ENCODE measurements at places on chromosomes 12 and 14.

GRCh38 chr12:74043343-74043742 lies 494.3 kb upstream of the ATXN7L3B start:
- no peak for DNase-seq

GRCh38 chr14:23041729-23042128 lies 283 bp upstream of the PSMB11 start:
- no peak for DNase-seq

DNA sequence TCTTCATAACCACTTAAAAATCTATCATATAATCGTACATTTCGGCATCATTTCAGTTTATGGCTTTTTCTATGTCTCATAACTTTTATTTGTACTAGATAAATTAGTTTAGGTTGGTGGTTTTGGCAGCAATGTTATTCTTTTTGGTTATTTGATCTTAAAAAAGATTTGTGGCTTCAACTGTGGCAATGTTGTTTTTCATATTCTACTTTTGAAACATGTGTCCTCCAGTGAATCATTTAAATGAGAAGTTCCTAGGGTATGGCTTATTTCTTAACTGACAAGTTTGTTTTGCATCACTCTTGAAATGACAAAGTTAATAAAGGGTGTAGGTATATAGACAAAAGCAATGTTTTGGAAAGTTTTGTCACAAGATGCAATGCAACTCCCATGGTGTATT lies 11.1 kb upstream of the KITLG start:
- no peak for DNase-seq

DNA sequence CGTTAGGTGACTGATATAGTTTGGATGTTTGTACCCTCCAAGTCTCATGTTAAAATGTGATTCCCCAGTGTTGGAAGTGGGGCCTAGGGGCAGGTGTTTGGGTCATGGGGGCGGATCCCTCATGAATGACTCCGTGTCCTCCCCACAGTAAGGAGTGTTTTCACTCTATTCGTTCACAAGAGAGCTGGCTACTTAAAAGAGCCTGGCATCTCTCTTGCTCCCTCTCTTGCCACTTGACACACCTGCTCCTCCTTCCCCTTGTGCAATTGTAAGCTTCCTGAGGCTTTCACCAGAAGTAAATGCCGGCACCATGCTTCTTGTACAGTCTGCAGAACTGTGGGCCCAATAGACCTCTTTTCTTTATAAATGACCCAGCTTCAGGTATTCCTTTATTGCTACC lies 2.6 kb downstream of the IFI27L2 start:
- no peak for DNase-seq

DNA sequence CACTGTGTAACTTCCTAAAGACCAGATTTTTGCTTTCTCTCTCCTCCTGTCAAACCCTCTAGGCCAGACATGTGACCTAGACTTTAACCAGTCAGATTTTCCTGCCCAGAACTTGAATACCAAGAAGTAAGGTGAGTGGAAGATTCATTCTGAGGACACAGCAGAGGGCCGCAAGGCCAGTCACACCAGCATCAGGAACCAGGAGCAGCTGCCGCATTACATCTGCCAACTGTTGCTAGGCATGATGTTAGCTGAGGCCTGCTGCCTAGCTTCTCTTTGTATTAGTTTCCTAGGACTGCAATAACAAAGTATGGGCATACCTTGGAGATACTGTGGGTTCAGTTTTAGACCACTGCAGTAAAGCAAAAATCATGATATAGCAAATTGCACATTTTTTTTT lies 101.9 kb upstream of the BMP4 start:
- DNase-seq, result no peak

- peak; percentile 71 for DNase-seq
These were observed 212.5 kb downstream of the CRADD start for GRCh38 chr12:93889516-93890212.

DNA sequence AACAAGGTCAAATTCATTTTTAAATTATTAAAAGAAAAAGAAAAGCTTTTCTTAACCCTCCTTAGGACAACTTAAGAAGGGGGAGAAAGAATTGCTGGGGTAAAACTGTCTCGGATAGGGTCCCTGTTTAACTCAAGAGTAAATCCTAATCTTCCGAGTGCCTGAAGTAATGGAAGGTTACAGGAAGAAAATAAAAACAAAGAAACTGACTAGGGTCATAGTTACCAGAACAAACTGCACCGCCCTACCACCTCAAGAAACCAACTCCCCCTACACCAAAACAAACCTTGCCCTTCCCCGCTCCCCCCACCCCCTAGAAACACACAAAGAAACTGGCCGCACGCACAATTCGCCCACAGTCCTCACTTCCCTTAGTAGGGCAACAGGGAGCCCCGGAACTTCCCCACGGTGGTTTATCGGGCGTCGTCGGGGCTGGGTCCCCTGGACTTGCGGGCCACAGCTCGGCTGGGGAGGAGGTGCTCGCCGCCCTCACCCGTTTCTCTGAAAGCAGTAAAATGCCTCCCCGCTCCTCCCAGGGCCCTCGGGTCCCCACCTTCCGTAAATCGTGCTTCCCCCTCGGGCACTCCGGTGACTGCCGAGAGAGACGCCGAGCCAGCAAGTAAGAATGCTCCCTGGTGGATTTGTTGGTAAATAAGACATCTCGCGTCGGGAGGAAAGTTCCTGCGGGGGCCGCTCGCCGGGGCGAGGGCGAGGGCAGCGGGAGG lies 2.4 kb downstream of the SINHCAF start:
- DNase-seq, result peak; percentile 55

DNA sequence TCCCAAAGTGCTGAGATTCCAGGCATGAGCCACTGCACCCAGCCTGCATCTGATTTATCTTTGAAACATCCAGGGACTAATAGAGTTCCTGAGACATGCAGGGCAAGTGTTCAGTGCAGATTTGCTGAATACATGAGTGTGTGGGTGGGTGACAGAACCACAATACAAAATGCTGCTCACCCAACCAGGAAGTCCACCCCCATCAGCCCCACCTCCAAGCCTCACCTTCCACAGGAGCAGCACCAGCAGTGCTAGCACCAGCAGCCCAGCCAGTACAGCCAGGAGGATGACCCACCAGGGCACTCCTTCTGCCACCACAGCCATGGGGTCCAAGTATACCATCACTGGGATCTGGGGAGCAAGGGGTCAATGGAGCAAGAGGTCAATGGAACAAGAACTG lies 20.0 kb downstream of the ITGA7 start:
- DNase-seq, result no peak

DNA sequence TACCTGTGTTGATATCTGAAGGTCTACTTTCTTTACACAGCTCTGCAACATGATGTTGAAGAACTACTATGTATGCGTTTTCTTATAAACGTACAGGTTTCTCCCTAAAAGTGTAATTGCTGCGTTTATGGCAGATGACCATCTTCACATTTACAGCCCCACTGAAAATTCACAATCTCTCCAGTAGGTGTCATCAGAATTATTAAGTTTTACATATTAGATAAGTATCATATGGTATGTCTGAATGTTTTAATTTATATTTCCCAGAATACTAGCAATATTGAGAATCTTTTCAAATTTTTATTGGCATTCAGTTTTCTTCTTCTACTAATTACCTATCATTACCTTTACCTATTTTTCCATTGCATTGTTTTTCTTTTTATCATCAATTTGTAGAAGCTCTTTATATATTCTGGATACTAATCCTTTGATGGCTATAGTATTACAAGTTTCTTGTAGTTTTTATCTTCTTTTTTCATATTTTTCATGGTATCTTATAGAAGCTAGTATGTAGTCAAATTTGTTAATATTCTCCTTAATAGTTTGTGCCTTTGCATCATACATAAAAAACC lies 123.5 kb downstream of the CAPZA3 start:
- DNase-seq, result no peak

DNA sequence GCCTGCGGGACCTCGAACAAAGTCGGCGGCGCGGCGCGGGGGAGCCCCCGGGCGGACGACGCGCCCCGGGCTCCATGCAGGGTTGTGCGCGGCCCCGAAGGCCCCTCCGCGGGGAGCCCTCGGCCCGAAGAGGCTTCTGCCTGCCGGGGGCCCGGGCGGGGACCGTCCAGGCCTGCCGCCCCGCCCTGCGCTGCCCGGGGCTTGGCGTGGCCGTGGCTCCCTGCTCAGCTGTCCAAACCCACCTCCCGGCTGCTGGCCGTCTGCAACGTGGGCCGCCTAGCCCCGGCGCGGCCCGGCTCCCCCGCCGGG lies 670 bp downstream of the DYRK2 start:
- no peak for DNase-seq

DNA sequence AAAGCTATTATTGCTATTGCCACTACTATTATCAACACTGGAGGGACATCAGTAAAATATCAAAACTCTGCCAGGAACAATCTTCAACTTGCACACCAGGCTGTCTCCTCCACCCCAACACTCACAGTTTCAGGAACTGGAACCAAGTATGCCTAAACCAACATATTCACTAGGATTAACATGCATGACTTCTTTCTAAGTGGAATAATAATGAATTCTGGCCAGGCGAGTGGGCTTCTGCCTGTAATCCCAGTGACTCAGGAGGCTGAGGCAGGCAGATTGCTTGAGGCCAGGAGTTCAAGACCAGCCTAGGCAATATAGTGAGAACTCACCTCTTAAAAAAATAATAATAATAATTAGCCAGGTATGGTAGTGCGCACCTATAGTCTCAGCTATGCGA lies 58.1 kb downstream of the TBX5 start:
- DNase-seq, result peak; percentile 31

DNA sequence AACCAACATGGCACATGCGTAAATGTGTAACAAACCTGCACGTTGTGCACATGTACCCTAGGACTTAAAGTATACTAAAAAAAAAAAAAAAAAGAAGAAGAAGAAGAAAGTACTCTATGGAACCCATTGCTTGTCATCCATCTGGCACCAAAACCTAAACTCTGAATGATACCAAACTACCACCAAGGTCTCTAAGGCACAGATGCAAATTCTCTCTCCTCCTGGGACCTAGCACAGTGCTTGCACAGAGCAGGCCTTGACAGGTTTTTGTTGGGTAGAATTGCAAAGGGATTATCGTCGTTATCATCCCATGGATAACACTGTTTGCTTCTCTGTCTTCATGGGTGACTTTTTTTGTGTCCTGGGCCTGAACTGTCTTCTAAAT lies 13.2 kb upstream of the LGALS3 start:
- DNase-seq, result no peak

Data from MV-4-11 (cell line).